Heart left ventricle (tissue), 16 donors: ENCODE measurements at places on chromosomes 7 and 10.

DNA sequence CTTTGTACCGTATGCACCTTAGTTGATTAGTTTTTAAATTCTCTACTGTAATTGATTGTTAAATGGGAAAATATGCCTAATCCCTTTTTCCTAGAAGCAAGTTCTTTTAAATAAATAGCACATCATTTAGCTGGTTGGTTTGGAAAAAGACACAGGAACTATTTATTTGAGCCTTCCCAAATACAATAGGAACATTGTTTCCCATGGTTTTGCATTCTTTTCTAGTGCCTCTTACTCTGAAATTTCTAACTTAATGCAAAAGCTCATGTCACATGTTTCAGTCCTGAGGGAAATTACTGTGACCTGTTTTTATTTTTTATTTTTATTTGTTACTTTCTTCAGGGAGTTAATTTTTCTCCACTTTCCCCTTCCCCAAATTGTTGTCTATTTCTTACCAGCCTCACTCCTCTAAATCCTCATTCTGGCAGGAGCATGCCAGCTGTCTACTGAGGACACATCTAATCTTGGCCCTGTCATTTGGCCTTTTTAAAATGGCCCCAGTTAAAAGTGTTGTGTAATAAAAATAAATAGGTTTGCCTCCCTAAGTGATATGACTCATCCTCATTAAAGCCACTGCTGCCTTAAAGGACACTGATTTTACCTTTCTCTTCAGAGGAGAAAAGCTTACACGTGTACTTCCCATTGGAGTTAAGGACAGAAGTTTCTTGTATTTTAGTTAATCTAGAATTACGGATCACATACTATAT is 94.5 kb downstream of the PPP1R3A start:
- no peaks in the 10 kb centered on the region for H3K36me3 ChIP-seq
- no peak overlapping the region for H3K4me3 ChIP-seq
- no peak overlapping the region for H3K27ac ChIP-seq
- H3K27me3 ChIP-seq: no peaks in the 10 kb centered on the region

GRCh38 chr7:151819866-151820265 is 57.0 kb downstream of the PRKAG2 start:
- no peaks in the 10 kb centered on the region for H3K36me3 ChIP-seq
- DNase-seq: no peak
- peaks cover 13% of the 10 kb centered on the region for H3K4me1 ChIP-seq

DNA sequence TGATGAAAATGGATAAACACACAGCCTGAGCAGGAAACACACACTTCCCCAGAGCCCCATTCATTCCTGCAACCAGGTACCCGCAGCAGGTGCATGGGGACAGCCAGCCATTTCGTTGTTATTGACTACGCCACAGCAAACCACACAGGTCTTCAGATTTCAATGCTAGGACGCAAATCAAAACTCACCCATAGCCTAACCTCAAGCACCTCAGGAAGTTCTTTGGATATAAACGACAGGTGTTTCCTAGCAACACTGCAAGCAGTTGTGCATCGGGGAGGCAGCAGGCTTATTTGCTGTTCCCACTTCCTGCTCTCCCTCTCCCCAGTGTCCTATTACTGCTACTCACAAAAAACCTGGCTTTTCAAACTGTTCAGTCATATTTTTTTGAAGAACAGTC is 176.5 kb upstream of the FRMD4A start:
- no peaks in the 10 kb centered on the region for H3K27me3 ChIP-seq
- H3K36me3 ChIP-seq: no peaks in the 10 kb centered on the region
- no peaks in the 10 kb centered on the region for H3K4me1 ChIP-seq

DNA sequence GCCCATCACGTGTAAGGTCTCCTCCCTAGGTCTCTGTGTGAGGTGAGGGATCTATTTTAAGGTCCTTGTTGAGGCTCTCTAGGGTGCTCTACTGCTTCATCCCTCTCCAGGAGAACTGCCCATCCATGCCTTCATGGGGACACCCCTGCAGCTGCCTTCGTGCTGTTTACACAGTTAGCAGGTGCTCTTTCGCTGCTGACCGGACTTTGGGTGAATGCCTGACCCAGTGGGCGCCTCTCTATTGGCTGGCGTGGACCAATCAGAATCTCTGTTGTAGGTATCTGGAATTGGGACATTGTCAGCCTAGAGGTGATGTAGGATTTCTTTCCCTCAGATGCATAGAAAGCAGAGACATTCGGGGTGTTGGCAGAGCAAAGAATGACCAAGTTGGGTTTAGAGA is 38.7 kb upstream of the HMX3 start:
- DNase-seq: no peak
- no peaks in the 10 kb centered on the region for H3K36me3 ChIP-seq

DNA sequence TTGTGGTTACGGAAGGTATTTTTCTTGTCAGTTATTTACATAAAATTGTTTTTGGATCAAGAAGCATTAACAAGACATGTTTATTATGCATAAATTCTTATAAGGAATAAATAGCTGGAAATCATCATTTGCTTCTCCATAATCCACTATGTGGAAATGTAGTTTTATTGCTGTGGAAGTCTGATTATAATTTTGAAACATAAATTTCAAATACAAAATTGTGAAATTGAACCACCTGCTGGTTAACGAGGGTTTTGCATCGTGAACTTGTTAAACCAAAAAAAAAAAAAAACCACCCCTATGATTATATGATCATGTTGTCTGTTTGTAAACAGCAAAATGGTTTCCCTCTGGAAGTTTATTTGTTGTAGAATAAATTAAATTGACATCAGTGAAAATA is 25.9 kb downstream of the ABRAXAS2 start:
- H3K4me3 ChIP-seq: no peak overlapping the region
- H3K27ac ChIP-seq: no peak overlapping the region

- no peaks in the 10 kb centered on the region for H3K27me3 ChIP-seq
- DNase-seq: peak; percentile 31
- no peak overlapping the region for H3K4me3 ChIP-seq
- peak overlapping the region; percentile 30 for H3K27ac ChIP-seq
These were observed 19.3 kb downstream of the MYOF start for GRCh38 chr10:93462881-93463280.

DNA sequence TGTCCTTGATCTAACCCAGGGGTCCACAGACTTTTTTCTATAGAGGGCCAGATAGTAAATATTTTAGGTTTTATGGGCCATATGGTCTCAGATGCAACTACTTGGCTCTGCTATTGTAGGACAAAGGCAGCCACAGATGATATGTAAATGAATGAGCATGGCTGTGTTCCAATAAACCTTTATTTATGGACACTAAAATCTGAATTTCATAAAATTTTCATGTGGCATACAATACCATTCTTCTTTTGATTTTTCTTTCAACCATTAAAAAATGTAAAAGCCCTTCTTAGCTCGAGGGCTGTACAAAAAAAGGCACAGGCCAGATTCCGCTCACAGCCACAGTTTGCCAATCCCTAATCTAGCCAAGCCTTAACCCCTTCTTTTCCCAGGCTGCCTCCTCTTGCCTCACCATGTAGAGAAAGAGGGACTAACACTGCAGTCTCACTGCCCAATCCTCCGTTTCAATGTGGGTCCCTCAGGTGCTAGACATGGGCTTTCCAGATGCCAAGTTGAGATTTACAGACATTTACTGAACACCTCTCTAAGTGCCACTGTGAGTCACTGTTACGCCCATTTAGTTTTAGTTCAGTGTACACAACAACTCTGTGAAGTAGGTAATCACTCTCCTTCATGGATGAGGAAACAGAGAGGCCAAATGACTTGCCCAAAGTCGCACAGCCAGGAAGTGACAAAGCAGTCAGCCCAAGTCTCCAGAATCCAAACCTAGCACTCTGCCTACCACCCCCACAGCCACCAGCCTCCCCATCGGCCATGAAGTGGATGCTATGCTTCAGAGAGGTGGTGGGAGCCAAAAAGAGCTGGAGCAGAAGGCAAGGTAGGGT is 132.6 kb upstream of the PDLIM1 start:
- no peaks in the 10 kb centered on the region for H3K27me3 ChIP-seq
- H3K27ac ChIP-seq: peak overlapping the region; percentile 33
- H3K4me1 ChIP-seq: peaks cover 77% of the 10 kb centered on the region
- DNase-seq: no peak
- H3K36me3 ChIP-seq: no peaks in the 10 kb centered on the region
- no peak overlapping the region for H3K4me3 ChIP-seq

DNA sequence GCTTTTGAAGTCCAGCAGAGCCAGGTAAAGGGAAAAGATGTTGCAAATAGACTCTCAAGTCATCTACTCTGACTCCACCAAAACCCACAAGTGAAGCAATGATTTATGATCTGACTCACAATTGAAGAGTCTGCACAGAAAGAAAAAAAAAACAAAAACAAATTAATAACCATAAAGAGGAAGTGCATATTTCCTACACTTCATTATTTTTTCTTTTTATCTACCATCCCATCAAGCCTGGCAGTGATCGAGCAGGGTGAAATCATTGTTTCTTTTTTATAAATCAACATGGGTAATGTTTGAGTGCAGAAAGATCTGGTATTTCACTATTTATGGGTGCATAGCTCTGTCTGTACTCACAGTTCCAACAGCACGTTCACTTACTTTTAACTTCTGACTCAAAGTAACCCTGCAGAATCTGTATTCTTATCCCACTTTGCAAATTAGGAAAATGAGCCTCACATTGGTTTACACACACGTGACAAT is 829.0 kb downstream of the TNS3 start:
- H3K4me1 ChIP-seq: peaks cover 4% of the 10 kb centered on the region
- no peak overlapping the region for H3K27ac ChIP-seq
- DNase-seq: no peak
- H3K36me3 ChIP-seq: no peaks in the 10 kb centered on the region
- H3K4me3 ChIP-seq: no peak overlapping the region

DNA sequence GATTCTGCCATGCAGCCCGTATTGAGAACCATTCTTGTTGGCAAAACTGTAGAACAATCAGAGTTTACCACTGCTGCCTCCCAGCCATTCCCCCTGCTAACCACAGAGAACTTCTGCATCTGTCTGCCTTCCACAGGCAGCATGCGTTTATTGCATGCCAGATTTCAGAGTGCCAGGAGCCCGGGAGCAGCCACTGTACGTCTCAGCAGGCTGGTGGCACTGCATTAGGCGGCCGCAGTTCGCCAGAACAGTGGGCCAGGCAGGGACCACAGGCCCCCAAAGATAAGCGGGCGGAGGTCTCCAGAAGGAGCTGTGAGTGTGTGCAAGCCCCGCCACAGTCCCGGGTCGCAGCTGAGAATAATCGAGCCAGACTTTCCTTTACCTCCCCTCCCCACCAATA is 31.8 kb downstream of the ZNF467 start:
- no peaks in the 10 kb centered on the region for H3K4me1 ChIP-seq
- H3K27ac ChIP-seq: no peak overlapping the region
- no peak for DNase-seq
- no peaks in the 10 kb centered on the region for H3K36me3 ChIP-seq
- H3K4me3 ChIP-seq: peak overlapping the region; percentile 57

DNA sequence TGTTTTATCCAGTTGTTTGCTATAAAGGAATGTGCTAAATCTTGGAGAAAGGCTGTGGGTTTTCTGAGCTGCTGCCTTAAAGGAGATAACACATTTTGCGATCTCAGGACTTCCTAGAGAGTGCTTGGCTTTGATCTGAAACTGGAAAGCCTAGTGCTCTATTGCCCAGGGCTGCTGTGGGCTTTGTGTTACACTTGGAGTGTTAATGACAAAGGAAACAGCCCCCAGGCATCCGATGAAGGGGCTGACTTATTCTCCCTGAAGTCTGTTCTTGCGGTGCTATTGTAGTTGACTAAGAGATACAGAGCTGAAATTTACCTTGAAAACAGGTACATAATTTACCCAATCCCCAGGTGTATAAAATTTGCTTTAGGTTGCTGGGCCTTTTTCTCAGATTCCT is 74.5 kb downstream of the SND1 start:
- H3K27me3 ChIP-seq: no peaks in the 10 kb centered on the region
- H3K36me3 ChIP-seq: peaks cover 73% of the 10 kb centered on the region
- no peak overlapping the region for H3K27ac ChIP-seq
- no peaks in the 10 kb centered on the region for H3K4me1 ChIP-seq

DNA sequence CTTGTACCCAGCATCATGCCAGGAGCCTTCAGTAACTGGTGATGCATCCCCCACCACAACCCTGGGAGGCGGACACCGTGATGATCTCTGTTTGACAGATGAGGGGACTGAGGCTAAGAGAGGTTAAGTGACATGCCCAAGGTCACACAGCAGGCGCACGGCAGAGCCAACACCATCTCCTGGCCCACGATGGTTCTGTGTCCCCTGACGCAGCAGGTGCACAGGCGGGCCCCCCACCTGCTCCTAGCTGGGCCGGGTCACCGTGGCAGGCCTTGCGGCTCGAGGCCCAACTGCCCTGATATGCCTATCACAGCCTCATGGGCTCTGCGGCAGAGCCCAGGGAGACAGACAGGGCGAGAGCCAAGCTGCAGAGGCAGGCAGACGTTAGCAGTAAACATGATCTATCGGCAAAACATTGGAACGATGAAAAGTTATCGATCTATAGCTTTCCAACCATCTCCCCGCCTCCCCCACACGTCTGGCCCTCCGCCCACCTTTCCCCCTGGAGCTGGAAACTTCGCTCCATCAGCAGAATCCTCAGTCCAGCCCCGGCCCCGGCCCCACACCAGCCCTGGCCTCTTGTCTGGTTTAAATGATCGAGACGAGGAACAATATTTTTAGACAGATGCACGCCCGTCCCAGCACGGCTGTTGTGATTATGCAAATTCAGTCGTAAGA is 65.9 kb downstream of the ELFN1 start:
- no peak overlapping the region for H3K4me3 ChIP-seq
- no peak overlapping the region for H3K27ac ChIP-seq
- no peaks in the 10 kb centered on the region for H3K36me3 ChIP-seq
- no peaks in the 10 kb centered on the region for H3K27me3 ChIP-seq
- DNase-seq: no peak

GRCh38 chr7:2619116-2619515 is 12.7 kb upstream of the TTYH3 start:
- H3K36me3 ChIP-seq: no peaks in the 10 kb centered on the region
- peaks cover 26% of the 10 kb centered on the region for H3K4me1 ChIP-seq
- no peak for DNase-seq
- H3K27me3 ChIP-seq: no peaks in the 10 kb centered on the region

- no peaks in the 10 kb centered on the region for H3K27me3 ChIP-seq
- DNase-seq: peak; percentile 80
- H3K27ac ChIP-seq: no peak overlapping the region
These were observed 582.4 kb downstream of the SUGCT start for GRCh38 chr7:40717242-40717641.

DNA sequence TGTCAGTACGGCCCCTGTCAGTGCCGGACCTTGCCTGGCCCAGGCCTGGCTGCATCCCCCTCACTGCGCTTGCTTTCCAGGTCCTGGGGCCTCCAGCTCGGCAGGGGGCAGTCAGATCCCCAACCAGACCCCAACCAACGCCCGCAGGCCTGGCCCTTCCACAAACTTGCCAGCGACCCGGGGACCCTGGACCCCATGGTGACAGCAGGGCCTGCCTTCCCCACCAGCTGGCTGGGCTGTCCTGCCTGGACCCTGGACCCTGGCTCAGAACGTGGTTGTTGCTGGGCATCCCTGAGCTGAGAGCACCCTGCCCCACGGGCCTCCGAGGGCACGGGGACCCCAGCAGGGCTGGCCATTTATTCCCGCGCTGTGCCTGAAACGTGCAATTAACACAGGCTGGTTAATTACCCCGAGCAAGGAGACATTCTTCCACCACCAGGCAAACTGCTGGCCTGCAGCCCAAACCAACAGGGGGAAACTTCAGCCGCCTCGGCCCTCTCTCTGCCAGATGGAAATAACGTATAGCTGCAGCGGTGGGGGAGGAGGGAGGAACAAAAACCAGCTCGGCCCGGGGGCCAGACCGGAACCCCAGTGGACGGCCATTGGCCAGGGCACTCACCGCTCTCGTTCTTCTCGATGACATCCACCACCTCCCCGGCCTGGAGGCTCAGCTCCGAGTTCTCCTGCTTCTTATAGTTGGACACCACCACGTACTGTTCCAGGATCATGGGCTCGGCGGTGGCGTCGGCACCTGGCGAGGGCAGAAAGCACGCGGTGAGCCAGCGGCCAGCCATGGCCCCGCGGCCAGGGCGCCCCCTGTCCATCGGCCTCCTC is 167.1 kb downstream of the NEURL1 start:
- H3K36me3 ChIP-seq: no peaks in the 10 kb centered on the region
- H3K27me3 ChIP-seq: no peaks in the 10 kb centered on the region
- H3K4me1 ChIP-seq: peaks cover 19% of the 10 kb centered on the region
- H3K4me3 ChIP-seq: peak overlapping the region; percentile 62
- peak; percentile 61 for DNase-seq
- peak overlapping the region; percentile 96 for H3K27ac ChIP-seq
